Stimulated activated CD4-positive, alpha-beta T cell treated with anti-CD3 and anti-CD28 coated beads, Interleukin-1b, Interleukin-23, amount 100 ng/mL, for 1 hour (primary cell): ENCODE measurements at places on chromosomes 3 and 15.
A peak's percentile ranks its signal among the peaks of the same experiment; 100 is the strongest.

DNA sequence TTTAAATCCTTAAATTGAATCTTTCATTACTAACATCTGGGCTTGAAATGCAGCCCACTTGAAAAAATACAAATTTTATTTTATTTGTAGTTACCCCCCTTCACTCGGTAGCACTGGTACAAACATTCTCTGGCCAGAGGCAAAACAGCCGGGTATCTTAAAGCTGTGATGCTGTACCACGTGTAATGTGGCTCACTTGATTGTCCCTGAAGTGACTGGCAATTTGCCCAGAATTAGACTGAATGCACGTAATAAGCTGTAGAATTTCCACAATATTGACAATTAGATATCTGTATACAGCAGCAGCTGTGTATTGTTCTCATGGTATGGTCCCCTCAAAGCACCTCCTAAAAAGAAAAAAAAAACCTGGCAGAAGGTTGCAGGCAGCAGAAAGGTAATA is 192.8 kb upstream of the TBC1D5 start:
- DNase-seq, result no peak

GRCh38 chr15:38748710-38749109 is 184.1 kb upstream of the RASGRP1 start:
- DNase-seq, result no peak

- DNase-seq, result no peak
Observed at GRCh38 chr15:65222891-65223290, 11.6 kb upstream of the CILP start.

GRCh38 chr3:4752201-4753072 is 226.8 kb upstream of the BHLHE40 start:
- no peak for DNase-seq

GRCh38 chr3:196563721-196564225 is 4.6 kb downstream of the WDR53 start:
- no peak for DNase-seq

DNA sequence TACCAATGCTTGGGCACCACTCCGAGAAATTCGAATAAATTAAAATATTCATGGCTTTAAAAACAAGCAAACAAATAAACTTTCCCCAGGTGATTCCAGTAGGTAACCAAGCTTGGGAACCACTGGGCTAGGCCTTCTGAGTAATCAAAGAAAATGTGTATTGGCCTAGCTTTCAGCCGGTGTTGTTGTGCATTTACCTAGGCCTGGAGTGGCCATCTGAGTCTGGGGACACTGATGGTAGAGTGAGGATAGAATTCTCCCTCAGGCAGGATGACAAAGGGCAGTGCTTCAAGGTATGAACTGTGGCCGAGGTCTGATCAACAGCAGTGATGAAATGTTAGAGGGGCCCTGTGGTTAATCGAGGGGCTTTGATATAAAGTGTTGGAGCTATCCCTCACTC is 440.5 kb downstream of the EPHB1 start:
- no peak for DNase-seq

DNA sequence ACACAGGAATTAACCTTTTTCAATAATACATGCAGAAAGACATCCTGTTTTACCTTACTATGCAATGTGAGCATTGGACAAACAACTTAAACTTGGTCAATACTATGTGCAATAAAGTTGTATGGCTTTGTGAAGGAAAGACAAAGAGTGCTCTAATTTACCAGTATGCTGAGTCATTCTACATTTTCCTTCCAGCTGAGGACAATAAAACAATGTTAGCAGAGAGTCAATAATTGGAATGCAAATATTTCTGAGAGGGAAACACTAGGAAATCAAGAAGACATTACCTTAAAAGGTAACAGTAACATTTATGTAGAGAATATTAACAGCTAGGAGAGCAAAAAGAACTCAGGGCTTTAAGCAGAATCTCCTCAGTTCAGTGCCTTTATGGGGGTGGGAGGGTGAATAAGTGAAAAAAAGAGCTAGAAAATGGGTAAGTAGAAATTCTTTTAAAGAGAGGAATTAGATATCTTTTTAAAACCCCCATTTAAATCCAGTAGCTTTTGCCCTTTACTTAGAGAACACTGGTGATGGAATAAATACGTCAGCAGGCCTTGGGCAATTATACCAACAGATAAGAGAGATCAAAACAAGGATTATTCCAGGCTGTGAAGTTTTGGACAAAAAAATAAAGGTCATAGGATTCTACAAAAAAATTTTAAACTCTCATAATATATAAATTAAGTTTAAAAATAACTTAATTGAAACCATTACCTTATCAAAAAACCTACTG is 11.6 kb upstream of the HGD start:
- no peak for DNase-seq

DNA sequence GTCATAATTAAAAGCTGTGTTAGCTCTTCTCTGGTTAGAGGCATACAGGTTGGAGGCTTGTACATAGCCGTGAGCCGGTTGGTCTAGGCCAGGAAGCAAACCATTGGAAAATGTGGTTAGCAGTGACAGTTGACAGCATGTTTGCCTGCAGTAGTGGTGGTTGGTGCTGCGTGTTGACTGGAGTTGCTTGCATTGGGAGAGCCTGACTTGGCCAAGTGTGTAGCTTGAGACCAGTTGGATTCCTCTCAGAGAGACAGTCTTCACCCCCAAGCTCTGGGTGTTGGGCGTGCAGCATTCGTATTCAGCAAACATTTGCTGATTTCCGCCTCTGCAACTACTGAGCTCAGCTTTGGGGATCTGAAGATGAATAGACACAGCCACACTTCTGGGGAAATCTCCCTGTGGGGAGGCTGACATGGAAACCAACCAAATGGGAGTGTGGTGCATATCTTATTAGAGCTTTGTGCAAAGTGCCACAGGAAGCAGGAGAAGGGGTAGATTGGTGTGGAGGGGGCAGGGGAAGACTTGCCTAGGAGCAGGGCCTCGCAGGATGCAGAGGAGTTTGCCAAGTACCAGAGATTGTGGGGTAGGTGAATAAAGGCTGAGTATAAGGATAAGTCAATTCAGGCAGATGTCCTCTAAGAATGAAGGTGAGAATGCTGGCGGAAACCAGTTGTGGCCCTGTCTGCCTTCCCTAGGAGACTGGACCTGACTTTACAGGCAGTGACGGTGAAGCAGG is 83.5 kb downstream of the IGF1R start:
- DNase-seq, result no peak

DNA sequence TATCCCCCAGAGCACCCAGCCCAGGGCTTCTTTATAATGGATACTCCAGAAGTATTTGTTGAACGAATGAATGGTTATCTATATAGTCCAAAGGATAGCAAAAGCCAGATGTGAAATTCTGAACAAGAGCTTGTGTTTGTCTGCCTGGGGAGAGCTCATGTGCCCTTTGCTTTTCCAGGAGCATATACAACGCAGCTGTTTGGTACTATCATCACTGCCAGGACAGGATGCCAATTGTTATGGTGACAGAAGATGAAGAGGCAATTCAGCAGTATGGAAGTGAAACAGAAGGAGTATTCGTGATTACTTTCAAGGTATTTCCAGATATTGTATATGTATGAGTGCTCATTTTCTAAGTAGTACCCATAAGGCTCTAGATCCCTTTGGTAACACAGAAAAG is 15.2 kb downstream of the DIS3L start:
- DNase-seq, result no peak

GRCh38 chr3:125496701-125497100 is 23.3 kb downstream of the SNX4 start:
- no peak for DNase-seq

- no peak for DNase-seq
Observed at GRCh38 chr3:114558271-114558670, 264.4 kb downstream of the TIGIT start.

GRCh38 chr3:51955175-51955892 is at the start of gene GPR62:
TSS of gene GPR62 (plus strand) at chr3:51955381. CDS start at chr3:51955653, 272 bp downstream.
- no peak for DNase-seq

GRCh38 chr15:41493205-41493901 is at the start of gene ITPKA:
TSS of gene ITPKA (plus strand) at chr15:41493874. CDS start at chr15:41493928, 54 bp downstream.
- peak; percentile 88 for DNase-seq

DNA sequence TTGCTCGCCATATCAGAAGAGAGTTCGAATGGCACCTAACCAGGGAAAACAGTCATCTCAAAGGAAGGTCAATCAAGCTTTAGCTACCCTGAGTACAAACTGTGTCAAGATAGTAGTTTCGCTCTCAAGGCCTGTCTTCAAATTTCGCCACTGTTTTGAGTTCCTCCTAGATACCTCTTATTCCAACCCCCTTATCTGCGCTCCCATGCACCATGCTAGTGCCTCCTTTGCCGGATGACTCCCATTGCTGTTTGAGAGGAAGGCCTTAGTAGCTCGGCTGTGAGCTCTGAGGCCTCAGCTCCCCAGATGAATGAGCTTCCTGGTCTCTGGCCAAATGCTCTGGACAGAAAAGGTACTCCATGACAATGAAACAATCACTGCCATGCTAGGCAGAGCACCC is 256.0 kb downstream of the ULK4 start:
- no peak for DNase-seq

- DNase-seq, result no peak
Observed at GRCh38 chr3:171283848-171284222, 176.4 kb downstream of the TNIK start.

- no peak for DNase-seq
Observed at GRCh38 chr3:196198771-196199753, 12.1 kb downstream of the ZDHHC19 start.

DNA sequence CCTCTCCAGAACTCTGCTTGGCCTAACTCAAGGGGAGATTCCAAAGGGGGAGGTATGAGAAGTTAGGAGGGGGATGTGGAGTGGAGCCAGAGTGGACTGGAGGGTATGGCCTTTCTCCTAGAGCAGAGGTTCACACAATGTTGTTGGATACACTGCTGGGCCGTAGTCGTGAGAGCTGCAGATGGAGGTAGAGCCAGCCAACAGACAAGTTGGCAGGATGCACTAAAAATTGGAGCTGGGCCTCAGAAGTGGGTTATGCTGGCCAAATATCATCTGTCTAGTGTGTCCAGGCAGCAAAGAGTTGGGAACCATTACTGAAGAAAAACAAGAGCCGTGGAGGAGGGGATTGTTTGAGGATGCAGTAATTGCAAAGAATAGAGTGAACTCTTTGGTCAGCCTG is 27.7 kb upstream of the LRRFIP2 start:
- DNase-seq, result no peak

GRCh38 chr3:49412632-49413337 is 562 bp downstream of the TCTA start:
- no peak for DNase-seq

GRCh38 chr3:119759962-119760361 is 21.9 kb upstream of the NR1I2 start:
- no peak for DNase-seq

DNA sequence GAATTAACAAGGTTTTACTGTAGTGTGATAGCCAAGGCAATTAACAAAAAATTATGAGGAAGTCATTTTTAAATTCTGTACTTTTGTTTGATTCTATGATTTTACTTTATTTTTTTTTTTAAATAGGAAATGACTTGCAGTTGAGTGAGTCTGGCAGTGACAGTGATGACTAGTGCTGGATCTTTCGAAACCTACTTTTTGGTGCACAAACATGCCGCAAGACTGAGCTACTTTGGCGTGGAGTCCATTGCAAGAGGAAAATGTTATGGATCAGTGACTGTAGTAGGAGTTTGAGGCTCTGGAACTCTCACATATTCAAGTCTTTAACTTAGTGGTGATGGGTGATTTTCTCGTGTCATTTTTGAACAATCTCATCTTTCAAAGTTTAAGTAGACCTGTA is 11.6 kb downstream of the EAF1 start:
- DNase-seq, result no peak
